Ascending aorta (tissue), 2 donors: ENCODE measurements at places on chromosomes 2 and 18. TPM values are rescaled to one million over a fixed set of nuclear protein-coding genes. Genes with fewer than 3 reads are reported as not detected.
A peak's percentile ranks its signal among the peaks of the same experiment; 100 is the strongest.

- H3K27ac ChIP-seq: no peak overlapping the region
- no peak for DNase-seq
- H3K4me3 ChIP-seq: no peak overlapping the region
- H3K36me3 ChIP-seq: peaks cover 6% of the 10 kb centered on the region
These were observed 96.0 kb downstream of the WDR7 start for GRCh38 chr18:56747032-56747658.

GRCh38 chr2:222686086-222686750 is 14.8 kb downstream of the MOGAT1 start:
- no peaks in the 10 kb centered on the region for H3K36me3 ChIP-seq
- DNase-seq: no peak
- no peaks in the 10 kb centered on the region for H3K27me3 ChIP-seq
- no peaks in the 10 kb centered on the region for H3K4me1 ChIP-seq

DNA sequence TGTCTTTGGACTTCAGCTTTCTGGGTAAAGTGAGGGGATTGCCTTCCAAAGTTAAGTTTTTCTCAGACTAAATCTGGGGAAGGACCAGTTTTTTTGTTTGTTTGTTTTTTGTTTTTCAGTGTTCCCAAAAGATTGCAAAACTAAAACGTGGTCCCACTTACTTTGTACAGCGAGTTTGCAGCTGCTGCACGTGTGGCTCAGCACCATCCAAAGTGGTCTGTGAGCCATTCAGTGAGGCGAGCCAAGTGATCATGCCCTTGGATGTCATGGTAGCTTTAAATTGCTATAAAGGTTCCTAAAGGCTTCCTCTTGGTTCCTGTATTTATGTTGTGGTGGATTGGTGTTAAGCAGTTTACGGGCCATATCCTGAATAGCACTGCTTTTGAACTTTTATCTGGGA is 23.0 kb downstream of the TET3 start:
- DNase-seq: peak; percentile 9
- peaks cover 19% of the 10 kb centered on the region for H3K4me1 ChIP-seq
- no peaks in the 10 kb centered on the region for H3K27me3 ChIP-seq
- H3K27ac ChIP-seq: no peak overlapping the region
- no peak overlapping the region for H3K4me3 ChIP-seq

DNA sequence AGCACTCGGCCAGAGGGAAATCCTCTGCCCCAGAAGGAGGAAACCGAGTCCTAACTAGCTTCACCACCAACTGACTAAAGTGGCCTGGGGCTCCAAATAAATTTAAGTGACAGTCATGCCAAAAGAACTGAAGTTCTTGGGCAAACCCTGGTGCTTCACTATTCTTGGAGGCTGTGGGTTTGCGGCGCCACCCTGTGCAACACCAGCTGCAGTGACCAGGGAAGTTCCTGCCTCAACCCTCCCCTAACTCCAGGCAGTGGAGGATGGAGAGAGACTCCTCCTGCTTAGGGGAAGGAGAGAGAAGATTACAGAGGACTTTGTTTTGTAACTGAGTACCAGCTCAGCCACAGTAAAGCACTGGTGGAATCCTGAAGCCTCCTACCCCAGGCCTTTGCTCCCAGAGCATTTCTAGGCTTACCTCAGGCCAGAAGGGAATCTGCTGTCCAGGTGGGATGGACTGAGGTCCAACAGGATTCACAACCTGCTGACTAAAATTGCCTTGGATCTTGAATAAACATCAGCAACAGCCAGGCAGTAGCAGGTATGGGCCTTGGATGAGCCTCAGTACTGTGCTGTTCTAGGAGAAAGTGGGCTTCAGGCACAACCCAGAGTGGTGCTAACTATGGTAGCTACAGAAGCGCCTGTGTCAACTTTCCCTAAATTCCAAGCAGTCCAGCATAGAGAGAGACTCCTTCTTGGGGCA is 29.4 kb upstream of the BMP10 start:
- H3K4me3 ChIP-seq: no peak overlapping the region
- H3K36me3 ChIP-seq: no peaks in the 10 kb centered on the region
- no peak for DNase-seq
- no peaks in the 10 kb centered on the region for H3K4me1 ChIP-seq
- no peaks in the 10 kb centered on the region for H3K27me3 ChIP-seq

Gene TBR1
- not detected for total RNA-seq
